ENCODE measurements at places on chromosomes 12 and 14. TPM values are rescaled to one million over a fixed set of nuclear protein-coding genes. Genes with fewer than 3 reads are reported as not detected.

The TAS2R43 gene
- total RNA-seq, result 19.5 TPM

The GSKIP gene
- total RNA-seq, result 11.5 TPM

The CLEC1B gene
- not detected for total RNA-seq

DNA sequence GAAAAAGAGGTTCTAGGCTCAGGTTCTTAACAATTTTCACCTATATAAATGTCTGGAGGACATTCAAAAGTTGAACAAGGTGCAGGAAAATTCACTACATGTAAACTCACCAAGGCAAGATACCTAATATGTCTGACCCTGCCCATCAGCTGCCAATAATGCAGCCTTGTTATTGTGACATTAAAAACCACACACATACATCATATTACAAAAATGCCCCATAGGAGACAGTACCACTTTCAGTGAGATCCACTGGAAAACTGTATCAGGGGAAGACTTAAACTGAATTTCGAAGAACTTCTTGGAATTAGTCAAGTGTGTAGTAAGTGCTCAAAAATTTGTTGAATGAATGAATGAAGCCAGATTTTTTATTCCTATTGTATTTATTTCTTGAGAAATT lies 83.1 kb downstream of the KICS2 start:
- DNase-seq, result no peak

- no peak for DNase-seq
These were observed 627 bp downstream of the HOXC8 start for GRCh38 chr12:54009171-54010052.
